ENCODE measurements at places on chromosomes 5 and 9. TPM values are rescaled to one million over a fixed set of nuclear protein-coding genes. Genes with fewer than 3 reads are reported as not detected.

SLC36A2 gene
- total RNA-seq = not detected

CATSPER3 gene
- total RNA-seq = 2.7 TPM

UGT3A1 gene
- total RNA-seq = not detected

FBXO4 gene
- total RNA-seq = 17.9 TPM

ENHO gene
- total RNA-seq = not detected

VLDLR gene
- total RNA-seq = 0.10 TPM

PRR7 gene
- 4.8 TPM for total RNA-seq

ORM2 gene
- total RNA-seq = not detected

INSYN2B gene
- not detected for total RNA-seq

GARIN3 gene
- total RNA-seq = not detected

STPG3 gene
- not detected for total RNA-seq

OGN gene
- total RNA-seq = not detected

GDA gene
- total RNA-seq = not detected
